T follicular helper cell (primary cell): ENCODE measurements at places on chromosomes 16 and 17.
A peak's percentile ranks its signal among the peaks of the same experiment; 100 is the strongest.

GRCh38 chr17:69744512-69745070 lies 330.1 kb downstream of the MAP2K6 start:
- no peak for DNase-seq

DNA sequence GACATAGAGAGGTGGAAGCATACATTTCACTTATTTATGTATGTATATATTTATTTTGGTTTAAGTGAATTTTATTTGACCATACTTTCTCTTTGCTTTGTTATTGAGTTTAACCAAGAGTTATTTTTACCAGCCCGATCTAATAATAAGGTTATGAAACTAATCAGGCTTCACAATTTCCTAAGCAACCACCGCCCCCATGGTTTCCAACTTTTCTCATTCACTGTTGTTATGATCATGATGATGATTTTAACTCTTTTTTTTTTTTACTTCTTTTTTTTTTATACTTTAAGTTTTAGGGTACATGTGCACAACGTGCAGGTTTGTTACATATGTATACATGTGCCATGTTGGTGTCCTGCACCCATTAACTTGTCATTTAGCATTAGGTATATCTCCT lies 30.6 kb downstream of the DNAH9 start:
- no peak for DNase-seq

- no peak for DNase-seq
Observed at GRCh38 chr17:1730326-1731193, 6.1 kb downstream of the WDR81 start.

DNA sequence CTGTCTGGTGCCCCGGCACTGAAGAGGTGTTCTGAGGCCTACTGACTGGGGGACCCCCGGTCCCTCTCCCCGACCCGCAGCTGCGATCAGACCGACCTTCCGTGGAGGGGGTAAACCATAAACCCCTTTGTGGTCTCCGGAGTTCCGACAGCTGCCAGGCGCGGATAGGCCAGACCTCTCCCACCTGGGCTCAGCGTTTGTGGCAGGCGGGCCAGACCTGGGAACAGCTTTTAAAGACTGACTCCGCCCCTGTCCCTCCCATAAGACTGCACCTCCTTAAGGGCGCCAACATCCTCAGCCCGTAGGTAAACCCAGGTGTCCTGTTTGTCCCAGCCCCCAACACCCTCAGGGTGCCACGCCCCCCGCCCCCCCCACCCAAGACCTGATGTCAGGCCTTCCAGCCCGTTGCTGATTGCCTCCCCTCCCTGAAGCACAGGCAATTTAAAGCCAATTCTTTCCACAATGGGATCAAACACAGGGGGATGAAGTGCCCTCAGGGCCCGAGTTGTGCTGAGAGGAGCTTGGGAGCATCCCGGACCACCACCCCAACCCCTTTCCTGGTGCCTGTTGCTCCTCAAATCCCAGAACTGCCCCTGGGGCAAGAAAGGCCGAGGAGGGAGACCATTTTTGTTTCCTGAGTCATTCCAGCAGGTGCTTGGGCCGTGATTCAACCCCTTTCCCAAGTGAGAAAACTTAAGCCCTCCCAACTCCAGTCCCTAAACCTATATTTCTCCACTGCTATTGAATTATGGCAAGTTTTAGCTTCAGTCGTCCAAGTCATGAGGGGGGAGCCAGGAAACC lies at the start of gene SOX15:
Gene SOX15 (minus strand): TSS at position 204 of the 801 bp plus-strand sequence. CDS start 418 bp downstream, outside the sequence.
- DNase-seq = no peak

DNA sequence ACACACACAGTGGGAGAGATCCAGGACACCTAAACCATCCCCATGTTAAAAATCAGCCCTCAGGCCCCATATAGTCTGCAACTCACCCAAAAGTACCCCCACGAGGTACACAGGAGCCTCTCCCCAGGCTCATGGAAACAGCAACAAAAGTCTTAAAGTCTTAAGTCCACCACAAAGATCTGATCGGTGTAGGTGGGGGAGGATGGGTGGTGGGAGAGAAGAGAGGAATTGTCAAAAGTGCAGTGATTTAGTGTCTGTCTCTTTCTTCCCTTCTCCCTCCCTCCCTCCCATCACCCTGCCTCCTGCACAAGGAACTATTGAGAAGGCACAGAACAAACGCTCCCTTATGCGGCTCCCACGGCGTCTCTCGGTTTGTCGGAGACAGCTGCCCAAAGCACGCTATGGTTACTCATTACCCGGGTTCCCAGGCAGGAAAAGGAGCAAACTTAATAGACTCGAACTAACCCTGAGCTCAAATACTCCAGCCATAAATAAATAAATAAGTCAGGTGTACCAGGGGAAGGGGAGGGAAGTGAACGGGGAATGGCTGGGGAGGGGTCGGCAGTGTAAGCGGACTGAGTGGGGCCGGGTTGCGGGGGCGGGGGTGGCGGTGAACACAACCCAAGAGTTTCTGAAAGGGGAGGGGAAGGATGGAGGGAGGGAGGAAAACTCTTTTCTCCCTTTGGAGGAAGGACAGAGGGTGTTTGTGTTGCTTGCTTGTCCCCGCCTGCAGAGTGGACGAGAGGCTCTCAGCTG lies 477.4 kb downstream of the SLC39A11 start:
- no peak for DNase-seq

DNA sequence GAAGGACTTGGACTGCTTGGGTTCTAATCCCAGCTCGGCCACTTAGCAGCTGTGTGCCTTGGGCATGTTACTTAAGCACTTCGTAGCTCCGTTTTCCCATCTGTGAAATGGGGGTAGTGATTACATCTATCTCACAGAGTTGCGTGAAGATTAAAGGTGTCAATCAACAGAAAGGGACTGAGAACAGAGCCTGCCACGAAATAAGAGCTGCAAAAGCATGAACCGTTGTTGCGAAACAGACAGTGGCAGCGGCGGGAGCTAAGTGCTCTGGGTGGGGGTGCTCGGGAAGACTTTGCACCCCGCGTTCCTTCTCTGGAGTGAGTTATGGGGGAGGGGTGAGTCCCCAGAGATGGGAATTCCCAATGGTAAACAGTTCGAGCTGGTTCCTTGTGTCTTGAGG lies 79.6 kb upstream of the LHX1 start:
- no peak for DNase-seq

DNA sequence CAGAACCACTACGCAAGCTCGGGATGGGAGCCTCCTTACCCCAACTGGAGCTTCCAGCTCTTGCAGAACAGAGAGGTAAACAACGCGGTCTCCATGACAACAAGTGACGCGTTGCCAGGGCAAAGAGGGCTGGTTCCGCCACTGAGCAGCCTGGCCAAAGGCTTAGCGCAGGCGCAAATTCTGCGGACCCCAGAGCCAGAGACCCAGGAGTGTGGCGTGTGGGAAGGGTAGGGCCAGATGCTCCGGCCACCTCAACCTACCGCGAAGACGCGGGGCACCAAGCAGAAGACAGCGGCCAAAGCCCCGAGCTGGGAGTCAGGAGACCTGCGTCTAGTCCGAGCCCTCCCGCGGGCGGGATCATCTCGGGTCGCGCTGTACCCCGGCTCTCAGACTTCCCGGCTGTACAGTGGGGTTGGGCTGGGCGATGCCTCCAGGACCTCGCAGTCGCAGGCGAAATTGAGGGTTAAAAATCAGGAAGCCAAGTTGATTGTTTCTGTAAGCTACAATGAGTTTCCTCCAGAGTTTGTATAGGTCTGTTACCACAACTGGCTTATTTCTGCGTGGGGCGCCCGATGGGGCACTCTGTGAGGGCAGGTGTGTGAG lies at the start of gene TEKT1:
Gene TEKT1 (minus strand): TSS at position 69 of the 603 bp plus-strand sequence. CDS start 1,353 bp downstream, outside the sequence.
- peak; percentile 69 for DNase-seq

DNA sequence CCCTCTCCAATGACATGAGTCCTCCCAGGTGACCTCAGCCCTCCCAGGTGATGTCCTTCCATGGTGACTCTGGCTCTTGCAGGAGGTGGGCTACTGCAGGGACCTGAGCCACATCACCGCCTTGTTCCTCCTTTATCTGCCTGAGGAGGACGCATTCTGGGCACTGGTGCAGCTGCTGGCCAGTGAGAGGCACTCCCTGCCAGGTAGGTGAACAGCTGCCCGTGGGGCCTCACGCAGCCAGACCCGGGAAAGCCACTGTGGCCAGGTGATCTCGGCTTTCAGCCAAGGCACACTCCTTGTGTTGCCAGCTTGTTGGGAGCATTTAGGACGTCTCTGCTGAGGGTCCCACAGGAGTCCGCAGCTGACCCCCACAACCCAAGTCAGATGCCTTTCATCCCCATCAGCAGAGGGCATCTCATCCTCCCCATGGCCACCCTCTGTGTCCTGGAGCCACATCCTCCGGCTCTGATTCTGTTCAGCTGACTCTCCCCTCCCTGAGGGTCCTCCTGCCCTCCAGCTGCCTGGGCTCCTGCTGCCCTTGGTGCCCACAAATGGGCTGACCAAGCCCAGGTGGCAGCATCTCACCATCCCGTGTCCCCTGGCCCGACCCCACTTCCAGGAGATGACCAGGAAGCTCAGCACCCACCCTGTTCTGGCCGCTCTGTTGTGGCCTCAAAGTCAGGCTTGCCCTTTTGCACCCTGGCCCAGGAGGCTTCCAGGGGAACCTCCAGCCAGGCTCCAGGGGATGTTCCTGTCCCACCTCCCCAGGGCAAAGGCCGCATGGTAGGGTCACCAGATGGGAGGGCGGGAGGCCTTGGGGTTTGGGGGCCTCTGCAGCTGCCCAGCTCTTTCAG lies 20.1 kb downstream of the USP6 start:
- DNase-seq = no peak

GRCh38 chr16:78407191-78407590 lies 307.7 kb downstream of the WWOX start:
- DNase-seq = no peak

DNA sequence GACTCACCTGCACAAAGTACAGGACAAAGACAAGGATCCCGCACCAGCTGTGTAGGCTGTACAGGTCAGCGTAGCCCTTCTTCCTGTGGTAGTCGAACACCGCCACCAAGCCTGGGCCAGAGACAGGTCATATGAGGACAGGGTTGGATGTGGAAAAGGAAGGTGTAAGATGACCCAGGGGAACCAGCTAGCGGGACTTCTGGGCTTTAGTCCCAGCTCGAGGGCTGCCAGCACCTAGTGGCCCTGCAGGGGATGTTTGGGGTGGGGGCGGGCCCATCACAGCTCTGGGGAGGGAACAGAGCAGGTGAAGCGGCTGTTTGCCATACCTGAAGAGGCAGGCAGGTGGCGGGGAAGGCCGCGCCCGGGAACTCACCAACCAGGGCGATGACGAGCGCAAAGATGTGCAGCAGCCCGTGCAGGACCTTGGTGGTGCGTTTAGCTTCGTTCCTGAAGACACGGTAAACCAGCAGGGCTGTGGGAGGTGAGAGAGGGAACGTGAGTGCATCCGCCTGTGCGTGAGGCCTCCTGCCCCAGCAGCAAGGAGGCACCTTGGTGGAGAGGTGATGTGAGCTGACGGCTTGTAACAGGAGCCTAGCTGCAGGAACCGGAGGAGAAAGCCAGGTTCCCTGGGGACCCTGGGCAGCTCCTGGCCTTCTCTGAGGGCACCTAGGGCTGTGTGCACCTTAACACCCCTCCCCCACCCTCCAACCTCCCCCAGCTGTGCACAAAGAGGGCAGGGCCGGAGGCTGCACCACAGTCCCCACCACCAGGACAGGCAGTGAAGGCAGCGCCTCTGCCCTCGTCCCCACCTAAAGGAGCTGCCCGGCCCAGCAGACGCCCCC lies 10.2 kb downstream of the CYB561 start:
- DNase-seq = no peak

DNA sequence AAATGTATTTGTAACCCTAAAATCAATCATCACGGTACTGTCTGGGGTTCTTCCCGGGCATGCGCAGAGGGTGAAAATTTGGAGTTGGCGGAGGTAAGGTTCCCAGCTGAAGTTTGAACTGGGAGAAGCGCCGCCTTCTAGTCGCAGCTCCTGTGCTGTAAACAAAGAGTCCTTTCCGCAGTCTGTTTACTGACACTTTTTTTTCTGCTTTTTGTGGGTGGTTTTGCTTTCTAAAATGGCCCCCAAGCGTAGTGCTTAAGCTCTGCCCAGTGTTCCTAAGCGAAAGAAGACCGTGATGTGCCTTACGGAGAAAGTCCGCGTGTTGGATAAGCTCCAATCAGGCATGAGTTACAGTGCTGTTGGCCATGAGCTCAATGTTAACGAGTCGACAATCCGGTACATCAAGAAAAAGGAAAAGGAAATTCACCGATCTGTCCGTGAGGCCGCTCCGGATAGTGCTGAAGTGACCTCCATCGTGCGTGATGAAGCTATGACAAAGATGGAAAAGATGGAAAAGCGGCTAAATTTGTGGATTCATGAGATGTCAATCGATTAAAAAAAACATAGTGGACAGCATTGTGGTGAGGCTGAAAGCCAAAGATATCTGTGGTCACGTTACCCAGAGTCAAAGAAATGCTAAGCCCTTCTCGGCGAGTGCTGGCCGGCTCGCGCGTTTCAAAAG lies 570 bp upstream of the CFDP1 start:
- peak; percentile 59 for DNase-seq

DNA sequence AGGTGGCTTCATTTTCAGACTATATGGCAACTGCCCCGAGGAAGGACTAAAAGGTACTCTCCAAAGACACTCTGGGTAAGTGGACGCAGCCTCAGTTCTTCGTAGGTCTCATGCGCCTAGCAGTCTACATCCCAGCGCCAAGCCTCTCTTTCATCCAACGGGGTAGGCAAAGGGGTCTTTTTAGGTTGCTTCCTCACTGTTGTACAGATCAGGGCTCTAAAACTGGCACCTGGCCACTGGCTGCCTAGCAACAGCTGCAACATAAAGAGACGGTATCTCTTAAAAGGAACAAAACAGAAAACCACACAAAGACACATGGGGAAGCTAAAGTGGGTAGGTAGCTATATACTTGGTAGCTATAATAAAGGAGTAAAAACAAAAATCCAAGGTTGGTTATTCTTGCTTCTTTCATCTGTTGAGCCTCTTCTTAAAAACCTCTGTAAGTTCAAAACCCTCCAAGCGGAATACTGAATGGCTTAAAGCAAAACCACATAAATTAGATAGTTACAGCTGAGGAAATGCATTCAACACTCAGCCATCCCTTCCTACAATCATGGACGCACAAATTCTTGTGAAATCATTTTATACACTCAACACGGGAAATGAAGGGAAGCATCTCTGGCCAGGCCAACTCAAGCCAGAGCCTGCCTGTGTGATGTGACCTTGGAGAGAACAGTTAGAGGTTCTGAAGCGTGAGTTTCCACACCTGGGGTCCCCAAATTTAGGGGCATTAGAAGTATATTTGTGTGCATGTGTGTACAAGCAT lies 22.7 kb downstream of the CYTH1 start:
- peak; percentile 82 for DNase-seq

- DNase-seq = no peak
Observed at GRCh38 chr16:49484451-49484849, 110.8 kb downstream of the C16orf78 start.

- no peak for DNase-seq
Observed at GRCh38 chr17:81403671-81404534, 8.6 kb downstream of the BAHCC1 start.
